ENCODE measurements at places on chromosomes 3 and 15.
A peak's percentile ranks its signal among the peaks of the same experiment; 100 is the strongest.

DNA sequence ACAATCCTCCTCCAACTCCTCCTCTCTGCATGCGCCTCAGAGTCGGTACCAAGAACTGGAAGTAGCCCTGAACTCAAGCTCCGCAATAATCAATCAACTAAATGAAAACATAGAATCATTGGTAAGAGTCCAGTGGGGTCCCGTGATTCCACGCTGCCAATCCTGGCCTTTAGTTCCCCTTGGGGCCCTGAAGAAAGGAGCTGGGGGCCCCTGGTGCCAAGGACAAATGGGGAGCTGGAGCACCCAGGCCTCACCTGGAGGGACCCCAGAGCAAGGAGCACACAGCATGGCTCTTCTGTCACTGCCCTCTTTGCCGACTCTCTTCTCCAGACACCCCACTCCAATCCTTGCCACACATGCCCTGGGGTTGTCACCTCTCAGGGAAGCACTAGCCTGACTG lies 80.3 kb downstream of the ADAMTS7 start:
- no peak for DNase-seq

GRCh38 chr15:51022206-51022605 lies 72.5 kb downstream of the TNFAIP8L3 start:
- DNase-seq: no peak

DNA sequence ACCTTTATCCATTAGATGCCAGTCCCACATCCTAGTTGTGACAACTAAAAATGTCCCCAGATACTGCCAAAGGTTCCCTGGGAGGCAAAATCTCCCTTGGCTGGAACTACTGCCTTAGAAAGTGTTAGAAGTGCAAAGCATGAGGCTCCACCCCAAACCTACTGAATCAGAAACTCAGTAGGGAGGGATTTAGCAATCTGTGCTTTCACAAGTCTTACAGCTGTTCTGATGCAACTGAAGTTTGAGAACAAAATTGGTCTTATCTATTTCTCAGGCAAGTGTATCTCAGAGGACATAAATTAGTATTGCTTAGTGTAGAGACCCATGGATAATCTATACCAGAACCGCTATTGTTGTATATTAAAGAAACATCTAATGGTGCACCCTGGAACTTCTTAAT lies 70.2 kb downstream of the CLDN1 start:
- peak; percentile 71 for DNase-seq

DNA sequence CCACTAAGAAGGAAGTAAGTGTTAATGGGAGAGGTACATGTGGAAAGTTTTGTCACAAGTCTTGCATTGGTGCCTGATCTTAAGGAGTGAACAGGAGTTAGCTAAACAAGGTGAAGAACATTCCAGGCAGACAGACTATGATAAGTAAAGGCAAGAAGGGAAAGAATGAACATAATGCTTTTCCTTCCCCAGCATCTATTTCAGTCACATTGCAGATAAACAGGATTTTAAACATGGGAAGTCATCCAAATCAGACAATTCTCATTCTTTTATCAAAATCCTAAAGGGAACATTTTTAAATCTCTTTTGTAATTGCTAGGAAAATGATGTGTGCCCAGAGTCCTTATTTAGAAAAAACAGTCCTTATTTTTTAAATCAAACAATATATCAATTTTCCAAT lies 424.6 kb downstream of the FGF12 start:
- no peak for DNase-seq

DNA sequence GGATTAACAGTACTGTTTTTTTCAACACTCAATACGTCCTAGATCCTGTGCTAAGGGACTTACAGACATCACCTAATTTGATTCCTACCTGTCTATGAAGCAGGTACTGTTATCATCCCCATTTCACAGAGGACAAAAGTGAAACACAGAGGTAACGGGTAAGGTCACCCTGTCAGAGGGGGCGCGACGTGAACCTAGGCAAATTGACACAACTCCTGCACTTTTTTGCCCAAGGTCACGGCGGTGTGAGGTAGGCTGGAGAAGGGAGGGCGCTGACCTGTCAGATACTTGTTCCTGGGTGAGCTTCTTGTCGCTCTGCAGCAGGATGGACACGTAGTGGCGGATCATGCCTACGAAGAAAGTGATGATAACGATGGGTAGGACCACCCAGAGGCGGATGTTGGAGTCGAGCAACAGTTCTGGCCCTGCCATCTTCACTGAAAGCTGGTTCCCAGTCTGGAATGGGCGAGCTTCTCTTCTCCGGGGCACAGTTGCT lies 363 bp downstream of the EMC3 start:
- DNase-seq: no peak

DNA sequence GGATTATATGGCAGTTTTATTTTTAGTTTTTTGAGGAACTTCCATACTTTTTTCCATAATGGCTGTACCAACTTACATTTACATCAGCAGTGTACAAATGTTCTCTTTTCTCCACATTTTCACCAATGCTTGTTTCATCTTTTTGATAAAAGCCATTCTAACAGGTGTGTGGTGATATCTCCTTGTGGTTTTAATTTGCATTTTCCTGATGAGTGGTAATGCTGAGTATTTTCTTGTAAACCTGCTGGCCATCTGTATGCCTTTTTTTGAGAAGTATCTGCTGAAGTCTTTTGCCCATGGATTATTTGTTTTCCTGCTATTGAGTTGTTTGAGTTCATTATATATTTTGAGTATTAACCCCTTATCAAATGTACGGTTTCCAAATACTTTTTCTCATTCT lies 50.6 kb downstream of the RPL39L start:
- no peak for DNase-seq

DNA sequence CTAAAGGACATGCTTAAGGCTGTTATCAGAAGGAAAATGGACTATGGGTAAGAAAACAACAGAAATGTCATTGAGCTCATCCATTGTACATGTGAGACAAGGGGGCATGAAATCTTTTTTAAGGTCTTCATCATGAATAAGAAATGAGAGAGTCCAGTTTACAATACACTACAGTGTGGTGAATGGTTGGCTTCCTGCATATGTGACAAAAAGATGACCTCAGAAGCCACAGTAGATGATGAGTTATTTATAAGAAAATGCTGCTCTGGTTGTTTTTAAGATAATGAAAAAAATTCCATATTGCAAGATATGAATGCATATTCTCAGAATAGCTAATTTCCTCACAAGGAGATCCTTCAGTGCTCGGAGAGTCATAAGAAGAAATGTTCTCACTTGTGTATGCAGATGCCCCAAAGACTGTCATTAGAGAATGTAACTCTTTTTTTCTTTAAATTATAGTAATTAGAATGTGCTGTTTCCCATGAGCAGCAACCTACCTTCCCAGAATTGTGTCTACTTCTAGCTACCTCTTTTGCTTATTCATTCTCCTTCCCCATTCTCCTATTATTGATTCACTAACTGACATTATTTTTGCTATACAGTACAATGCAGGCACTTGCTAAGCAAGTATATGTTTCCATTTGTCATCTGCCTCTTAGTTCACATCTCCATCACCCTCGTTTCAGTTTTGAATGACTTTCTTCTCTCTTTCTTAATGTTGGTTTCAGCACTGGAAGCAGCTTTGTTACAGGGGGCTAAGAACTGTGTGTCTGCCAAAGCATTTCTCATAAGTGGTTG lies 152.0 kb upstream of the PEX5L start:
- no peak for DNase-seq

DNA sequence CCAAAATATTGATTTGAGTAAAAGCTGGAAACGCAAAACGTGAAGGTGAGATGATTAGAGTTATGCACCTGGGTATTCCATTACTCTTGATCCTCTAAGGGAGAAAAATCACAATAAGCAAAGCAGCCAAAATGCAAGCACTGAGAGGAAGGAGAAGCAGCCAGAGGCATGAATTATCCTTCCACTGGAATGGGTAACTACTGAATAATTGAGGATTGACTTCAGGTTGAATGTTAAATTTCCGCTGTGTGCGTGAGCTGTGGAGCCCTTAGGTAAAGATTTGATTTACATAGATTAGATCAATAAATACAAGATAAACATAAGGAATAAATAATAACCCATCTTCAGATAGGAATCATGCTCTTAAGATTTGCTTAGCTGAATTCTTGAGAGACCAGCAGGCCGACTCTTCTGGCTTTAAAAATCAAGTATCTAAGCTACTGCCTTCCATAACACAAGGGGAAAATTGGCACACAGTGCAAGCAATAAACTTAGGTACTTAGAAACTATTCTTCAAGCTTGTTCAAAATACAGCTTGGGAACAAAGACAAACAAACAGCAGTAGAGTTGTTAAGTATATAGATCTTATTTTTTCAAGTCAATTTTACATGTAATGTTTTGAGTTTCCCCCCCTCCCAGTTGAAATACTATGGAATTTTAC lies 1459.5 kb downstream of the ZPLD1 start:
- DNase-seq: no peak

DNA sequence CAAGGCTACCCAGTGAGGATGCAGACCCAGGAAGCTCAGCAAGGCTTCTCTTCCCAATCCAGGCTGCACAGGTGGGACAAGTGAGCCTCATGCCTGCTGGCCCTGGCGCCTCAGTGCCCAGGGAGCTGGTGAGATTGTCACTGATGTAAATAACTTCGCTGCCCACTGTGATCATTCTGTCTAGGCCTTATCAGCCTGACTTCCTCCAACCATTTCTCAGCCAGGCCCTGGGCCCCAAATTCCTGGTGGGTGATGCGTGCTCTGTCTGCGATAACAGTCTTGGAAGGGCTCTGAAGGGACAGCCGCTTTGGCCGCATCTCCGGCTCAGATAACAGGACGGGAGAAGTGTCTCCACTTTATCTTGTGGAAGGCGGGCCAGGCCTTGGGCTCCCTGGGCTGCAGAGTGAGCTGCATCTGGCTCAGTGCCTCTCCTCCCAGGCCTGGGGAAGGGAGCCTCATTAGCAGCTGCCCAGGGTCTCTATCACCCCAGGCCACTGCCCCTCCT lies 2.2 kb upstream of the FBLN2 start:
- DNase-seq: no peak

DNA sequence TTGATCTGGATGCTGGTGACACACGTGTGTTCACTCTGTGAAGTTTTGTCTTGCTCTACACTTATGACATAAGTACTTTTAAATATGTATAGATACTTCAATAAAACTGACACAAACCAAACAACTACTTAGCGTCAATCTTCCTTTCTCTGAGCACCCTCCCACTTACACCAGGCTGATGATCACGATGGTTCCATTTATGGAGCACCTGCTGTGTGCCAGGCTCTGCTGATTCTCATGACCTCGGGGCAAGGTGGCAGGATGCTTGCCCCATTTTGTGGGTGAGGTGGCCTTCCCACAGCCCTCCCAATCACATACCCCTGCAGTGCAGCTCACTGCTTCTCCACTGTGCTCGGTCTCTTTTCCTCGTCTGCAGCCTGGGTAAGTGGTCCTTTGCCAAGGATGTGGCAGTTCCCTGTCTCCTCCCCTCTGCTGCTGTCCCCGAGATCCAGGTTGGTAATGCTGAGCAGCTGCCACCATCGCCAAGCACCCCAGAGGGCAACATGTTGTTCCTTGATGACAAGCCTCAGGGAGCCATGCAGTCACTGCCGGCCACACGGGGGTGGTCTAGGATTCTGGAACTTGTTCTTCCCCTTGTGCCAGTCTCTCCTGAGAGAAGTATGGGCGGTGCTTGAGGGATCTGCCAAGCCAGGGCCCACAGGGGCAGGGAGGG lies 20.6 kb upstream of the ADCY5 start:
- no peak for DNase-seq

DNA sequence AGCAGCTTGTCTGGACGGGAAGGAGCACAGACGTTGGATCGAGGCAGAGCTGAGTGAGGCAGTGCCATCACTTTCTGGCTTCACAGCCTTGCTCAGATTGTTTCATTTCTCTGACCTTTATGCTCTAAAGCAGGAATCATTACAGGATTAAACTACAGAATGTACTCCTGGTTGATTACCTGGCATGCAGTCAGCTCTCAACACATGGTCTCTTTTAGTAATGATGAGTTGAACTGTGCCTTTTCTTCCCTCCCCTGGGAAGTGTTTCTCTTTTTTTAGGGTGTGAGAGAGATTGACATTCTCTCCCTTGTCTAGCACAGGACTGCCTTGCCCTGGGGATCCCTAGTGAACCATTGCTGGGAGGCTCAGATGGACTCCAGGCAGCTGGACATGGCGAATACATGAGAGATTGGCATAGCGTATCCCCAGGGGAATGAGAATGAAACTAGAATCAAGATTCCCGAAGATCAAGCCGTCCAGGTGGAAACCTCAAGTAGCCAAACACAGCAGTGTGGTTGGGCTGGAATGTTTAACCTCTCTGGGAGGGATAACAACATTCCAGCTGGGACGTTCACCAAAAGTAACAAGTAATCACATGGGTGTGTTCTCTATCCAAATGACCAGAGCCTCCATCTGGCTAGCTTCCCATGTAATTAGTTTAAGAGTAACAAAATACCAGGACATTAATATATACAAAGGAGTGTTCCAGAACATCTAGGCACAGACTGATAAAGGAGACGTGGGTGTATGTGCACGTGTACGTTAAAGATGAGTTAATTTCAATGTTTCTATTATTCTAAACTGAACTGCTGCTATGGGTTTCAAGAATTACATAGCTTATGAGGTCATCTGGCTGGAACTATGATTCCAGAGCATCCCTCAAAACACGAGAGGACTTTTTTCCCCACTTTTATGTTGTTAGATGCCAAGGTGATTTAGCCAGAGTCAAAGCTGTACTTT lies 118.6 kb upstream of the NR2E3 start:
- peak; percentile 76 for DNase-seq

- DNase-seq: no peak
Measured at GRCh38 chr3:192373586-192373985, 353.8 kb downstream of the FGF12 start.

- no peak for DNase-seq
Measured at GRCh38 chr15:42314818-42315217, 41.6 kb upstream of the TMEM87A start.

- DNase-seq: no peak
Measured at GRCh38 chr3:101685870-101686307, 629 bp downstream of the RPL24 start.

GRCh38 chr3:153631102-153631501 lies 469.1 kb downstream of the RAP2B start:
- DNase-seq: no peak

- no peak for DNase-seq
Measured at GRCh38 chr3:77746892-77747291, 707.0 kb downstream of the ROBO2 start.

DNA sequence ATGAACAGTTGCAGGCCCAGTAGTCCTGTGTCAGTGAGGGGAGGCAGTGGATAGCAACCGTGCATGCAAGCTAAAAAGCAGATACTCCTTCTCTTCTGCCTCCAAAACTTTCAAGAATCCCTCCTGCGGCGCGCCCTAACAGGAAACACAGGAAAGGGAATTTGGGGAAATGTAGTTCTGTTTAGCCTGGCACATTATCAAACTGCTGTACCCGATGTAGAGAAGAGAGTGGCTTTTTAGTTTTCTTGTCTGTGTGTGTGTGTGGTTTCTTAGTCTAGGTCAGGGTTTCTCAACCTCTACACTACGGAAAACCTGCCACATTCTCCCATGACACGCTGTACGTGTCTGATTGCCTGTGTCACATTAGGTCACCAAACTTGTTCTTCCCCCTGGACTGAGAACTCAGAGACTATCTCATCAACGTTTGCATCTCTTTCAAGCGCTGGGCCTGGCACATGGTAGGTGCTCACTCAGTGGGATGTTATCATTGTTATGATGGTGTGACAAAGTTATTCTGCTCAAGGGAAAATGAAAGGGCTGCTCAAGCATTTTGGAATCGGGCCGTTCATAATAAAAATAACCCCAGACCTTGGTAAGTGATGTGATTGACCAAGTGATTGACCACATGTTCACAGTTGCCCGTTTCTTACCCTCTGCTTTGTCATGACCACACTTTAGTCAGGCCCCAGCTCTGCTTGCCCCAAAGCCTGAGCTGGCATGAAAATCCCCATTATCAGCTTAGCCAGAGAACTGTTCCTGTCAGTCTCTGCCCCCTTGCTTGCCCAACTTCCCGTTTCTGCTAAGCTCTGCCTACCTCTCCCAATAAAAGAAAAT lies 33.2 kb downstream of the TM4SF4 start:
- peak; percentile 38 for DNase-seq
